ENCODE measurements at places on chromosomes 1 and 21.

DNA sequence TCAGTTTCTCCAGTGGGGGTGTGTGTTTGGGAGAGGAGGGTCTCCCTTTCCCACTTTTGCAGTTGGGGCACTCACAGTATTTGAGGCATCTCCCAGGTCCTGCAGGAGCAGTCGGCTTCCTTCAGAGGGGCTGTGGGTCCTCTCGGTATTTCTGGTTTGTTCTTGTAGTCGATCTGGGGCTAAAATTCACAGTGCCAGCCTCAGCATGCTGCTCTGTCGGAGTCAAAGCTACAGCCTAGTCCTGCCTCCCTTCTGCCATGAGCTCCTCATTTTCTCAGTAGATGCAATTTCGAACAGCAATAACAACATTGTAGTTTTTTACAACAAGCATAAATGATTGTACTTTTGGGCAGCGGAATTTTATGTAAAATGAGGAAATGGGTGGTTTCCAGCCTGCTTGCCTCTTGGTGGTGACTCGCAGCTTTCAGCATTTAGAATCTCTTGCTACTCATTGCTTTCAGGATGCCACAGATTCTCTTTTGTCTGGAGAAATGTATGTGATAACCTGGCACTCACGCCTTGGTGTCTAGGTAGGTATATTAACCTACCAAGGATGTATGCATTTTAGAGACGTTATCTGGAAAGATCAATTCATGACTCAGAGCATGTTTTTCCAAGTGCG is 82.4 kb upstream of the C21orf91 start:
- DNase-seq: no peak

DNA sequence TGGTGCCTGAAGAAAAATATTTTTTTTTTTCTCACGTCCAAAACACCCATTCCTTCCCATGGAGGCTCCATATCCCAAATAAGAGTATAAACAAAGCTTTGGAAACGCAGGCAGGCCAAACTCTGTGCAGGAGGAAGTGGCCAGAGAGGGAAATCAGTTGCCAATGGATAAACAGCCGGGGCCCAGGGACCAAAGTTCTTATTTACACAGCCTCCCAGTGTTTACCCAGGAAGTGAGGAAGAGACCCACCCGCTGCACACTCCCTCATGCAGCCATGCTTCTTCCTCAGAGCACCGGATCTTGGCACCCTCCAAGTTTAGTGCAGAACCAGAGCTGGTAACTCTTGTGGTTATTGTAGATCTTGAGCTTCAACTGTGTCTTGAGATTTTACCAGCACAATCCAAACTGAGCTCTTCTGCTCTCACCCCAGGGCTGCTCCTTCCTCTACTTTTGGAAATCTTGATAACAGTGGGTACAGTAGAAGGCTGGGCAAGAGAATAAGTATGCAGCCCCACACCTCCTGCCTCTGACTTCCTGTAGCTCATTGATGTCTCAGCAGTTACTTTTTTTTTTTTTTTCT is 14.2 kb downstream of the MARCKSL1 start:
- DNase-seq: no peak

- no peak for DNase-seq
These were observed 1.7 kb downstream of the H3-3A start for GRCh38 chr1:226063977-226064815.

GRCh38 chr1:5722635-5723164 is 269.5 kb downstream of the NPHP4 start:
- DNase-seq: no peak

DNA sequence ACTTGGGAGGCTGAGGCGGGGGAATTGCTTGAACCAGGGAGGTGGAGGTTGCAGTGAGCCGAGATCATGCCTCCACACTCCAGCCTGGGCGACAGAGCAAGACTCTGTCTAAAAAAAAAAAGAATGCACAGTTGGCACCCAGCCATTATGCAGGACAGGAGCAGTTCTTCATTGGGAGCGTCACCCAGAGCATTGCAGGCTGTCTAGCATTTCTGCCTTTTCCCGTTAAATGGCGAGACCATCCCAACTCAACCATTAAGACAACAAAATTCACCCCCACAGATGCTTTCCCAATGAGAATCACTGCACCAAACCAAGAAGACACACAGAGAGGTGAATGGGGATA is 105.8 kb downstream of the EDEM3 start:
- DNase-seq: no peak

DNA sequence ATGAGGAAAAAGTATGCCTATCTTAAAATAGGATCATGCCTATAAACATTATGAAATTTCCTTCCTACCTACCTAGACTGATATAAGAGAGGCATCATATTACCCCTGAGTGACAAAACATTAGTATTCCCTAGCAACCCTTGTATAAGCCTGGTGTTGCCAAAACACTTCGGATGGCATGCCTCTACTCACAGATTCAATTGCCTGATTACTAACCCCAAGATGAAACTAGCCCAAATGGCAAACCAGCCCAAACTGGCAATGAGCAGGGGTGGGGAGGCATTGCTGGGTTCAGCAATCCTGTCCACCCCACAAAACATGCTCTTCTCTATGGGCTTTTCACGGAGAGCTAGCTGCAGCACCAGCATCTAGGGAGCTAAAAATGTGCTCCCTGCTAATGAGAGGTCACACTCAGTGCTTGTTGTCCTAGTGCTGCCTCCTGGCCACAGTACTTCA is 13.9 kb downstream of the PALMD start:
- no peak for DNase-seq

GRCh38 chr1:151158326-151158725 is 1.9 kb downstream of the TNFAIP8L2 start:
- DNase-seq: no peak

DNA sequence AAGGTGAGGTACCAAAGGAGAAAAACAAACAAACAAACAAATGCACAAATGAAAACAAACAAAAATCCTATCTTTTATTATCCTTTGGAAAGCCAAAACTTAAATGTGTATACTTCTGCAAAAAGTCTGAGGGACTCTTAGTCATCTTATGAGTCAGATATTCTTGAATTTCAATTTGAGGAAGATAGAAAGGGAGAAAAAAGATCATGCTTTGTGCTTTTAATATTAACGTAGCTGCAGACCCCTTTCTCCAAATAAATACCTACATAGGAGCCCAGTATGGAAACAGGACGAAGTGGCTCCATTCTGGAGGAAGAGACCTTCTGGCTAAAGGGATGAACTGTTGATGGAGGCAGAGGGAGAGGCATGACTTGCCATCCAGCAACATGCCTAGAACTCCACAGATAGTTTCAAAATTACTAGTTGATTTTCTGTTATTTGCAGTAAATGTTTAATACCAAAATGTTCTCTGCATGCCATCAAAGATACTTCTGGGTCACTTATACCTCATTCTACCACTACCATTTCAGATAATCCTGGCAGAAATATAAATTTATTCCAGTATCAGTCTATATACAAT is 25.4 kb downstream of the NUP210L start:
- no peak for DNase-seq

DNA sequence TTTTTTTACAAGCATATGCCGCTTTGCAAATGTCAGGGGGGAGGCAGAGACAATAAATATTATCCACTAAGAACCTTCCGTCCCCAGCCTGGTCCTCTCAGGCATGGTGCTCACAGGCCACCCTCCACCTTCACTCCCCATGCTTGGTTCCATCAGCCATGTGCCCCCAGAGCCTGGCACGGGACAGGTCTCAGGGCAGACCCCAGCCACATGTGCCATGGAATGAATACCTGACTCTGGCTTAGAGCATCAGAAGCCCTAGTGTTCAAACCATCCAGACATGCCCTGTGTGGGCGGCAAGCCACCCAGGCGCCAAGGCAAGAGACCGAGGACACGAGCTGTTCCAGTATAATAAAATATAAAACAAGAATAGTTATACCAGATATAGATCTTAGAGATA is 5.4 kb downstream of the LSS start:
- DNase-seq: no peak

- DNase-seq: no peak
These were observed 94.1 kb downstream of the ADGRL2 start for GRCh38 chr1:81894867-81895266.

GRCh38 chr21:30126576-30126975 is 40.0 kb downstream of the CLDN17 start:
- DNase-seq: no peak

DNA sequence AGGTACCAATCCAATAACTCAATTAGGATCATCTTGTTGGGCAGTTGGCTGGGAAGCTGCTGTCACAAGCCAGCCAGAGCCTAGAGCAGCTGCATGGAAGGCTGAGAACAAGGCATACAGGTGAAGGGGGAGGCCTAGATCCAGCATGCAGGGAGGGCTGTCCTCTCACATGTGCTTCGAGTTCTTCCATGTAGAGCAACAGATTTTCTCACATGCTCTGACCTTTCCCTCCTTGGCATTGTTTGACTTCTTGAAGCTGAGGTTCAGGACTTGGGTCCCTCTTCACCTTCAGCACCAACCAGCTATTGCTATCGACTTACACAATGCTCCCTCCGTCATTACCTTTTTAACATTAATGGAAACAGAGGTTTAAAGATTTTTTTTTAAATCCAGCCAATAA is 257.7 kb downstream of the ATG4C start:
- no peak for DNase-seq

GRCh38 chr1:22398656-22399420 is 52.8 kb upstream of the ZBTB40 start:
- no peak for DNase-seq

GRCh38 chr1:65827346-65827745 is 34.7 kb downstream of the PDE4B start:
- DNase-seq: no peak

DNA sequence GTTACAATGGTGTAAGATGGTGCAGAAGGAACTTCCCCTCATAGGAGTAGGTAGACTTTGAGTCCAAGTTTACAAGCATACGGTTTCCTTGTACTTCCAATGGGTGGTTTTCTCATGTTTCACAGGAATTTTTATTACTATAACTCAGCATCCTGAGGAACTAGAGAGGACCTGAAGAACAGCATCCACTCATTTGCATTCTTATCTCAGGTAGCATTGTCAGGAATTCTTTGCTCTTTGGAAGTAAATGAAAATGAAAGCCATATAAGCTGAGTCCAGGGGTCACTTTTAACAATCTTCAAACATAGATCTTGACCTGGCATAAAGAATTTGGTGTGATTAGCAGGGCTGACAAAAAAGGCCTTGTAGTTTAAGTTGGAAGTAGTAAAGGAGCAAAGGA is 34.4 kb downstream of the CLCA4 start:
- DNase-seq: no peak

GRCh38 chr21:33836408-33836807 is 79.2 kb downstream of the ATP5PO start:
- no peak for DNase-seq

DNA sequence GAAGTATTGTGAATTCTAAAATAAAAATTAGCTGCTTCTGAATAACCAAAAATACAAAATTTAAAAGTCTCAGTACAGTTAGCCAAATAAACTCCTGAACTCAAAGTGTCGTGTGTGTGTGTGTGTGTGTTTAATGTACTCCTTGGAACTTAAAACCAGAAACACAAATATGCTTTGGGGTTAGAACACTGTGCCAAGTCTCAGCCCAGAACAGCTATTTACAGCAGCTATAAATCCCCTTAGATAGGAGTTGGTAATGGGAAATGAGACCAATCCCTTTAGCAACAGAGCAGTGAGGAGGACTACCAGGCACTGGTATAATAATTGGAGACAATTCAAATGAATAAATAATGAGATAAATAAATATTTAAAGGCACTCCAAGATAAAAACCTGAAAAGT is 83.1 kb downstream of the PATJ start:
- no peak for DNase-seq

GRCh38 chr1:217228689-217229088 is 402.2 kb downstream of the GPATCH2 start:
- no peak for DNase-seq

DNA sequence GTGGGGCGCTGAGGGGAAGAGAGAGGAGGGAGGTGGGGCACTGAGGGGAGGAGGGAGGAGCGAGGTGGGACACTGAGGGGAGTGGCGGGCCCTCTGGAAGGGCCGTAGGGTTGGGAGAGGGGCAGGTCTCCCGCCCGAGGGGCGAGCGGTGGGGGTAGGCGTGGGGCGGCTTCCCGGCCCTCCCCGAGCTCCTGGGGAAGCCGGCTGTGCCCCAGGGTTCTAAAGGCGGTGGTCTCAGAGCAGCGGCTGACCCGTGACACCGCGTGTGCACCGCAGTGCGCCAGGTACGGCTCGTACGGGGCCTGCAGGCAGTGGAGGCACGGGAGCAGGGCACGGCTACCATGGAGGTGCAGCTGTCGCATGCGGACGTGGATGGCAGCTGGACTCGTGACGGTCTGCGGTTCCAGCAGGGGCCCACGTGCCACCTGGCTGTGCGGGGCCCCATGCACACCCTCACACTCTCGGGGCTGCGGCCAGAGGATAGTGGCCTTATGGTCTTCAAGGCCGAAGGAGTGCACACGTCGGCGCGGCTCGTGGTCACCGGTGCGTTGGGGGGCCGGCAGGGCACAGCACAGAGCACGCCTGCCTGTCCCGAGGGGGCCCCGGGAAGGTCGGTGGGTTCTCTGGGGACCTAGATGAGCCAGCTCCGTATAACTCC is 68.5 kb downstream of the OBSCN start:
- no peak for DNase-seq

DNA sequence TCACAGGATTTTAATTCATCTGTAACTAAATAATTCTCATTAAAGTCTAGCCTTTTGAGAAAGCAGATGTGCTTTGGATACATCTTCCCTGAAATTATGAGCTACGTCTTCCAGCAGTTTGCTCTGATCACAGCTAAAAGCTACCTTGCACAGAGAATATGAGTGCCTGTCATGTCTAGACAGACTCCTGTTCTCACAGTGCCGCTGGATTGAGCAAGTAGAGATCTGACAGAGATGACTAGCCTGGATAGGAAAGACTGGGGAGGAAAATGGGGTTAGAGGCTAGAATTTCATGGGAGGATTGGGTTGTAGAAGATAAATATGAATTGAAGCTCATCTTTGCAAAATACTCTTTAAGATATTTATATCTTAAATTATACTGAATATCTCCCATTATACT is 24.1 kb downstream of the CEPT1 start:
- no peak for DNase-seq

- DNase-seq: no peak
These were observed 539 bp downstream of the CGN start for GRCh38 chr1:151511636-151512215.

DNA sequence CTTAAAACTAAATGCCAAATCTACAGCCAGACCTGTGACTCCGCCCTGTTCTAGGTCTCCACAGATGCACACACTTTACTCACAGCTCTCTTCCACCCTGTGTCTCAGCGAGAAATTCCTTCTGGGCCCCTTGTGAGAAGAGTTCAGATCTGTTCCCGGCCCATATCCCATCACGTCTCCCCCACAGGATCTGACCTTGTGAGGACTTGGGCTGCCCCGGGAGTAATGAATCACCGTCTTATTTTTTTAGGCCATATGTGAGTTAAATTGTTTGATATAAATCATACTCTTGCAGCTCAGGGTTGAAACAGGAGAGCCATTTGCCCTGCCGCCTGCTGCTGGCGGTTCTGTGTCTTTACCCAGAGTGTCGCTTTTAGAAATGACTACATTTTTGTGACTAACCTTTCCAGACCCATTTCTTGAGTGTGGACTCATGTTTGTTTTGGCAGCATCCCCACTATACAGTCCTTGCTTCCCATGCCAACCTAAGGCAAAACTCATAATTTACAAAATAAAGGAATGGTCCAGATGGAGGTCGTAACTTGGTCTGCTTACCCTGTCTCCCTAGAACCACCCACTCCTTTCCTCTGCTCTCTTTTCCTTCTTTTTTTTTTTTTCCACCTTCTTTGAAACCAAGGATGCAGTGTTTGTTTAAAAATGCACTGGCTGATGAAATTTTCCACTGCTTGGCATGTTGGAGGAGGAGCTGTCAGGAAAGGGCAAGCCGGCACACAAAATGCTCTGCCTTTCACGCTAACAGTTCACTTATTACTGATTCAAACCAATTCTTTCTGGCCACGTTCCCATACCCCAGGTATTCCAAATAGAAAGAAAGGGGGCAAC is 98.0 kb upstream of the C1orf105 start:
- DNase-seq: no peak

Measured in activated gamma-delta T cell (primary cell).